ENCODE measurements at places on chromosomes 3 and 15.

GRCh38 chr3:158663246-158663645 lies 9.2 kb downstream of the LXN start:
- DNase-seq, result no peak

- peak; percentile 85 for DNase-seq
Measured at GRCh38 chr3:172673210-172673679, 37.6 kb downstream of the NCEH1 start.

DNA sequence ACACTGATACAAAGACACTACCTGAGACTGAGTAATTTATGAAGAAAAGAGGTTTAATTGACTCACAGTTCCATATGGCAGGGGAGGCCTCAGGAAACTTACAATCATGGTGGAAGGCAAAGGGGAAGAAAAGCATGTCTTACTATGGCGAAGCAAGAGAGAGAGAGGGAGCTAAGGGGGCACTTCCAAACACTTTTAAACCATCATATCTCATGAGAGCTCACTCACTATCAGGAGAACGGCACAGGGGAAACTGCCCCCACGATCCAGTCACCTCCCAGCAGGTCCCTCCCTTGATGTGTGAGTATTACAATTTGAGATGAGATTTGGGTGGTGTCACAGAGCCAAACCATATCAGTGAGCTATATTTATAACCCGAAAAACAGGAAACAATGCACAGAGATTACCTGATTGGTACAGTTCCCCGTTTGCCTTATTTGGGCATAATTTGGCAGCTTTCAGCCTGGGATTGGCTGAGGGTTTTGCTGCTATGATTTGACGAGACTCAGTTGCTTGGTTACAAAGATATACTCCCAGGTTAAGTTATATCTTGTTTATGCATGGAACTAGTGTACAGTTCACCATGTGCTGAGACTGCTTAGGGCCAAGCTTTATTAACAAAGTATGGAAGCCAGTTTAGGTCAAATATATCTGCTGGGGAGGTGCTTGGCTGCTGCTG lies 184.2 kb downstream of the NR2F2 start:
- DNase-seq, result no peak

DNA sequence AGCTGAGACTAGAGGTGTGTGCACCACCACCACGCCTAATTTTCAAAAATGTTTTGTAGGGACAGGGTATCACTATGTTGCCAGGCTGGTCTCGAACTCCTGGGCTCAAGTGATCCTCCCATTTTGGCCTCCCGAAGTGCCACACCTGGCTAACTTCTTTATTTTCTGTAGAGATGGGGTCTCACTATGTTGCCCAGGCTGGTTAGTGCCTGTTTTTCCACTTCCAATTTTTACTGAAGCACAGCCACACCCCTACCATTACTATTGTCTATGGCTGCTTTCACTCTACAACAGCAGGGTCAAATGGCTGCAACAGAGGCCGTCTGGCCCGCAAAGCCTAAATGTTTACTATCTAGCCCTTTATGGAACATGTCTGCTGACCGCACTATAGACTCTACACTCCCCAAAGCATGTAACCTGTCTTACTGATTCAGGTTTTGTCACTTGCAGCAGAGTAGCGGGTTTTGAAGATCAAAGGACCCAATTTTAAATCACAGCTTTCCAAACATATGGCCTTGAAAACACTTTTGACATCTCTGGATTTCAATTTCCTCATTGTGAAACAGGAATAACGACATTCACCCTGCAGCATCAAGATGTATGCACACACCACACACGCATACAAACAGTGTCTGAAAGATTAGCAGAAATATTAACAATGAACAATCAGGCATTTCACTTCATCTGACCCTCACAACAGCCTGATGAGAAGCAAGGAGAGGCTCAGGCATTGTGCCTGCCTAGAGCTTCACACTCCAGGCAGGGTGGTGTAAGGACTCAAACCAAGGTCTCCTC lies 46.1 kb downstream of the SCAP start:
- DNase-seq, result no peak

DNA sequence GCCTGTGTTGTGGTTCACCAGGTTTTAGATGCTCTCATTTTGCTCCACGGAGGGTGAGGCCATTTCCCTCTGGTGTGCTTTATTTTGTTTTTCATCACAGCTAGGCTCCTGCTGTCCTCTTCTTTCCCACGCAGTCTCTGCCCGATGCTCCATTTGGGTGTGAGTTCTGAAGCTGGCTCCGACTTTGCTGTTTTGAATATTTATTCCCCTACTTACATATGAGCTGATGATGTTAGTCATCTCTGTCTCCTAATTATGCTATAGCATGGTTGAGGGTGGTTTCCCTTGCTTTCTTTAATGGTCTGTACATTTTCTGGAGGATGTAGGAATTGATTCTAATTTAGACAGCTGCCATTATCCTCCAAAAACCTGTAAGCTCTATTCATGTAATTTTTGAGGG lies 168.1 kb upstream of the MYRIP start:
- DNase-seq, result no peak

DNA sequence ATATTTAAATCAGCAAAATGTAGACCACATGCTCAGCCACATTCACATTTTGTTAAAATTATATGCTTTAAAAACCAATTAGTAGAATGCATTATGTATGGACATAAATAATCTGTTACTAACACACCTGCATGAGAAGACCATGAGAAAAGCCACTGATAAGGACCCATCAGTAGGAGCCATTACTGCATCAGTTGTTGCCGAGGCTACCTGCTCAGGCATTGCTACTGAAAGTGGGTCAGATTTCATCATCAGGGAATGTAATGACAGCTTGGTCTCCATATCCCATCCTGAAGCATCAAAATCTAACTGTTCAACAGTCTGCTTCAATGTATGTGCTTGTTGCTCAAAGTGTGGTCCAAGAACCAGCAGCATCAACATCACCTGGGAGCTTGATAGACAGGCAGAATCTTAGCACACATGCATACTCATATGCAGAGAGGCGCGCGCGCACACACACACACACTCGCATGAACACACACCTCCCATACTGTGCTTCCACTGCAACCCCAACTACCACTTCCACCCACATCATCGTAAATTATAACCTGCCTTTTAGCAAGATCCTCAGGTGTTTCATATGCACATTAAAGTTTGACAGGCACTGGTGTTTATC lies 72.4 kb upstream of the FOXB1 start:
- DNase-seq, result no peak

DNA sequence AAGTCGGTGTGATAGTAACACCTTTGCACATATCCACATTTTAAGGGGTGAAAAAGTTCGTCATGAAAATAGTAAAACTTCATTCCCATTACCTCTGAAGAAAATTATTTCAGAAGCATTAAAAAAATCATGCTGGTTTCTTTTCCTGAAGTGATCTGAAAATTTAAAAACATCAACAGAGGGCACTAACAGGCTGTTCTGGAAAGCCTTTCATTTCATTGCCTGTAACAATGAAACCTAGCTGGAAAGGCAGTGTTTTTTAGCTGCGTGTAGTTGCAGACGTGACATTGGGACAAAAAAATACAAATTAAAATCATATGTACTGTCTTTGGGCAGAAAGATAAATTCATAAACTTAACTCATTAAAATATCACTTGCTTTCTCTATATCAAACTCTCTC lies 993.8 kb downstream of the GBE1 start:
- DNase-seq, result no peak

DNA sequence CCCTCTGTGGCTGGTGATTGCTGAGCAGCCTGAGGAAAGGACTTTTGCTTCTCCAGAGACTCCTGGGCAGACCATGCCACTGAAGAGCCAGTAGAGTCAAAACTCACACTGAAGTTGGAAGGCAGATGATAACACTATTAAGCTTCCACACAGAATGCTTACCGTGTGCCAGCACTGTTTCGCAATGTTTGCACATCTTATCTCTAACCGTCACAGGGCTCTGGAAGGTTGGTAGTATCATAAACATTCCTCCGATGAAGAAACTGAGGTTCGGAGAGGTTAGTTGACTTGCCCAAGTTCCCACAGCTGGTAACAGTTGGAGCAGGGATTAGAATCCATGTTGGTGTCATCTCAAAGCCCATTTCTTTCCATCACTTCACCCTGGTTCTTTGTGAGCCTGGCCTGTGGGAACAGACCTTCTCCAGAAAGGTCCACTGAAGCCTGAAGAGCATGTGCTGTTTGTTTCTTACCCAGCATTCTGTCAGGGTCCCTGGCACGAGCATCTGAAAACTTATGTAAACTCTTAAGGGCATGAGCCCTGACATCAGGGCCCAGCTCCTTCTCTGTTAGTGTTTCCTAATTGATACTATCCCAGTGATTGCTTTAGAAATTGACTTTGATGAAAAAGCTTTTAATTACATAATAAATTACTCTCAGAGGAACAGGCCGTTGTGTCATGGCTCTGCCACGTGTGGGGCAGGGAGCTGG lies 77.0 kb upstream of the PRR23C start:
- peak; percentile 66 for DNase-seq

DNA sequence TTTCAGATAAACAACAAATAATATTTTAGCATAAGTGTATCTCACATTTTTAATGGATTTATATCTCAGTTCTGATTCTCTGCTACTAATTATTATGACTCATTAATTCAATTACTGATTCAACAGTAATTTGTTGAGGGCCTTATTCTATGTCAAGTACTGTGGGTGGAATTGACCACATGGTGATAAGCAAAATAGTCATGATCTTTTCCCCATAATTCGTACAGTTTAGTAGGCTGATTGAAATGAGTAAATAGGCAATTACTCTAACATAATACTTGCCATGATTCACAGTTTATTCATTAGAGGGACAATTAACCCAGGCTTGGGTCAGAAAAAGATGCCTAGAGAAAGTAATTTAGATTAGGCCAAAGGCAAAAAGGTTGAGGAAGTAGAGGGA lies 60.9 kb upstream of the SLC4A7 start:
- DNase-seq, result no peak

GRCh38 chr3:113532698-113533533 lies 561 bp downstream of the SIDT1 start:
- DNase-seq, result no peak

DNA sequence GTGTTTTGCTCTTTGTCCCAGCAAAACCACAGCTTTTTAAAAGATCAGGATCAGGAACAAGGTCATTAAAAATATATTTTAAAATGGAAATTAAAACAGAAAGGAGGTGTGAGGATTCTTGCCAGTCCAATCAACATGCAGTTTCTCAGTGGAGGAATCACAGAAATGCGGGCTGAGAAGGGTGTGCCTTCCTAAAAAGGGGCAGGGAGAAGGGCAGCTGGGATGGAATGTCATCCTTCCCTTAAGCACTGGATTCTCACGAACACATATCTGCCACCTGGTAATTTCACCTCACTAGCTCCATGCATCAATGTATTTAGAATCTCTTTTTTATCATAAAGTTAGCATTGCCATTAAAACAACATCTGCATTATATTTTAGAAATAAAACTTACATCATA lies 21.4 kb downstream of the ABI3BP start:
- DNase-seq, result no peak

DNA sequence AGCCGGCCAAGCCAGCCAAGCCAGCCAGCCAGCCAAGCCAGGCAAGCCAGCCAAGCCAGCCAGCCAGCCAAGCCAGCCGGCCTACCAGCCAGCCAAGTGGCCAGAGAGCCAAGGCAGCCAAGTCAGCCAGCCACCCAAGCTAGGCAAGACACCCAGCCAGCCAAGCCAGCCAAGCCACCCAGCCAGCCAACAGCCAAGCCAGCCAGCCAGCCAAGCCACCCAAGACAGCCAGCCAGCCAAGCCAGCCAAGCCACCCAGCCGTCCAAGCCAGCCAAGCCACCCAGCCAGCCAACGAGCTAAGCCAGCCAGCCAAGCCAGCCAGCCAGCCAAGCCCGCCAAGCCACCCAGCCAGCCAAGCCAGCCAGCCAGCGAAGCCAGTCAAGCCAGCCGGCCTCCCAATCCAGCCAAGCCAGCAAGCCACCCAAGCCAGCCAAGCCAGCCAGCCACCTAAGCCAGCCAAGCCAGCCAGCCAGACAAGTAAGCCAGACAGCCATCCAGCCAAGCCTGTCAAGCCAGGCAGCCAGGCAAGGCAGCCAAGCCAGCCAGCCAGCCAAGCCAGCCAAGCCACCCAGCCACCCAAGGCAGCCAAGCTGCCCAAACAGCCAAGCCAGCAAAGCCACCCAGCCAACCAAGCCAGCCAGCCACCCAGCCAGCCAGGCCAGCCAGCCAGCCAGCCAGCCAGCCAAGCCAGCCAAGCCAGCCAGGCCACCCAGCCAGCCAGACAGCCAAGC lies 200.5 kb downstream of the GOLGA6L6 start:
- no peak for DNase-seq

GRCh38 chr15:45155739-45156138 lies 25.9 kb downstream of the DUOX1 start:
- no peak for DNase-seq

- DNase-seq, result no peak
Measured at GRCh38 chr15:73361337-73361736, 7.4 kb downstream of the HCN4 start.

- DNase-seq, result no peak
Measured at GRCh38 chr15:74402873-74403587, 30.7 kb downstream of the SEMA7A start.

GRCh38 chr3:134312072-134312872 lies 61.6 kb upstream of the RYK start:
- DNase-seq, result no peak

DNA sequence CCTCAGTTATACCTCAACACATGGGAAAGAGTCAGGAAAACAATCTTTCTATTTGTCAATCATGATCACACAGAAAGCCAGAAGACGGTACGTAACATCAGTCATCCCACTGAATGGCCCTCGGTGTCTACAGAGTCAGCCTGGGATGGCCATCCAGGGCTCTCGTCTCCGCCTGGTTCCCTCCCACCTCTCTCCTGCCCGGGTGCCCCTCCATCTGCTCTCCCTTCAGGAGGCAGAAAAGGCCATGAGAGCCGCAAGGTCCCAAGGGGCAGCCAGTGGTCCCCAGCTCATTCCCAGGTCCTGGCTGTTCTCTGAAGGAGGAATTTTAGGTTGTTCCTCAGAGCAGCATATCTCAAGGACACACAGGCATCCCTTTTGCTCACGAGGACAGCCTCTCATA lies 4.4 kb upstream of the LRRC15 start:
- no peak for DNase-seq

GRCh38 chr3:32056559-32057290 lies 49.7 kb upstream of the GPD1L start:
- DNase-seq, result no peak

DNA sequence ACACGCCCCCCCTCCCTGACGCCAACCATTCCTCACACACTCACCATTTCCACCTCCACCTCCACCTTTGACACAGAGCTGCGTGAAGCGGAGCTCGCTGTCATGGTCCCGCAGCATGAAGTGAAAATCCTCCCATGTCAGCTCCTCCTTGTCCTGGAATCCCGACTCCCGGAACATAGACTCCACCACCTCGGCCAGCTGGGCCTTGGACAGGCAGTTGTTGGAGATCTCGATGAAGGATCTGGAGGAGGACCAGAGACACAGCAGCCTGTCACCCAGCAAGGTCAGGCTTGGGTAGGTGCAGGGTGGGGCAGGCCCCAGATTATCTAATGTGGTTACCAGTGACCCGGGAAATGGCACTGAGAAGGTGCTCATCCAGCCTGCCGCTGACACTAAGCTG lies 12.2 kb downstream of the DUOX2 start:
- no peak for DNase-seq

- peak; percentile 67 for DNase-seq
Measured at GRCh38 chr3:183449391-183449790, 21.0 kb upstream of the MCF2L2 start.
